CD4-positive, alpha-beta T cell treated with Interferon alpha-2 for 1 hour (primary cell): ENCODE measurements at places on chromosomes 11 and 22.

GRCh38 chr11:20249796-20250195 is 89.5 kb upstream of the DBX1 start:
- DNase-seq, result no peak

DNA sequence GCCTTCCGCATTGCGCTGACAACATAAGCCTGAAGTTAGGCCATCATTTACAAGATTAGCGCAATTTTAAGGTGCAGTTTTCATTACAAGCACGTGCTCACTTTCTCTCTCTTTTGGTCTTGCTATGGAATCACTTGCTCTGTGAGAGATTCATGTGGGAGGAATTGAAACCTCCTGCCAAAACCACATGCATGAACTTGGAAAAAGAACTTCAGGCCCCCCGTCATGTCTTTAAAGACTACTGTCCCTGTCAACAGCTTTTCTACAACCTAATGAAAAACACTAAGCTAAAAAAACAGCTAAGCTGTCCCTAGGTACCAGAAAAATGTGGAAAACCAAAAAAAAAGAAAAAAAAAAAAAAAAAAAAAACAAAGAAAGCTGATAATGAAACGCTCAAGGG is 1707.6 kb upstream of the RAG2 start:
- no peak for DNase-seq

- DNase-seq, result no peak
Observed at GRCh38 chr11:15059132-15059915, 14.1 kb upstream of the CALCB start.

GRCh38 chr11:17607083-17607429 is 60.0 kb downstream of the OTOG start:
- no peak for DNase-seq

GRCh38 chr22:42646569-42647525 is 2.3 kb downstream of the CYB5R3 start:
- no peak for DNase-seq

GRCh38 chr11:128417607-128418324 is 169.6 kb downstream of the ETS1 start:
- DNase-seq, result no peak

- DNase-seq, result no peak
Observed at GRCh38 chr11:74460481-74461154, 6.7 kb downstream of the KCNE3 start.
